Retina (tissue), 1 donor: ENCODE measurements at places on chromosomes 7 and 10.

- peak; percentile 46 for DNase-seq
These were observed 299.6 kb upstream of the SP4 start for GRCh38 chr7:21128062-21128817.

GRCh38 chr7:30931161-30931928 is 19.7 kb downstream of the AQP1 start:
- DNase-seq = no peak

DNA sequence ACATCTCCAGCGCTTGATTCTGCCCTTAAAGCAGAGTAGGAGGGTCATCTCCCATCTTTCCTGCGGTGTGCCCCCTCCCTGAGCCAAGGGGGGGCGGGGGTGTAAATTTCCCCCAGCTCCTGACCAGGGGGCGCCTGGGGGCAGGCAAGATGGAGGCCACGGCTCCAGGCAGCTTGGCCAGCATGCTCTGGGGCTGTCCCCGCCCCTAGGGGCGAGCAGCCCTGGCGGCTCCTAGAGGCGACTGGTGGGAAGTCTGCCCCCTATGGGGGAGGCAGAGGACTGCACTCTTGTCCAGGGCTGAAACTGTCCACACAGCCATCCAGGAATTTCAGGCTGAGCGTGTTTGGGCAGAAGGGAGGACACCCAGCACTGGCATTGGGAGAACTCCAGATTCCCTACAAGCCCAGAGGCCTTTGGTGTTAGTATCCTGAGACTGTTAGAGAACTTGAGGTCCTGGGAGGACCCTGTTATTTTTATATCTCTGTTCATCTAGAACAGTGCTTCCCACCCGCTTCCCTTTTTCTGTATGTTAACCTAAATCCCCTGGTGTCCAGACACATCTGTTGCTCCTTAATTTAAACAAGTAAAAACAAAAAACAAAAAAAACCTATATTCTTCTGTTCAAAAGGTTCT is 4.6 kb downstream of the STRA8 start:
- DNase-seq = no peak

DNA sequence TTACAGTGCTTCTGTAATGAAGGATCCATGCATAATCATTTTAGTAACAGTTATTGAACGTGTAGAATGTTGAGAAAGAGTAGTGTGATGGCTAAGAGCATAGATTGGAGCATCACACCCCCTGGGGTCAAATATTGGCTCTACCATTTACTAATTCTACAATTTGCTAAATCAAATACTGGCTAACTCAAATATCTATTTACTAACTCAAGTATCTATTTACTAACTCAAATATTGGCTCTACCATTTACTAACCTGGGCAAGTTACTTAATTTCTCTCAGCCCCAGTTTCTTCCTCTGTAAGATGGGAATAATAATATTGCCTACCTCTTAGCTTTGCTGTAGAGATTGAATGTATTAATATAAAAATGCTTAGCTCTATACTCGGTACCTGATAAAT is 64.0 kb downstream of the CDK14 start:
- DNase-seq = no peak

DNA sequence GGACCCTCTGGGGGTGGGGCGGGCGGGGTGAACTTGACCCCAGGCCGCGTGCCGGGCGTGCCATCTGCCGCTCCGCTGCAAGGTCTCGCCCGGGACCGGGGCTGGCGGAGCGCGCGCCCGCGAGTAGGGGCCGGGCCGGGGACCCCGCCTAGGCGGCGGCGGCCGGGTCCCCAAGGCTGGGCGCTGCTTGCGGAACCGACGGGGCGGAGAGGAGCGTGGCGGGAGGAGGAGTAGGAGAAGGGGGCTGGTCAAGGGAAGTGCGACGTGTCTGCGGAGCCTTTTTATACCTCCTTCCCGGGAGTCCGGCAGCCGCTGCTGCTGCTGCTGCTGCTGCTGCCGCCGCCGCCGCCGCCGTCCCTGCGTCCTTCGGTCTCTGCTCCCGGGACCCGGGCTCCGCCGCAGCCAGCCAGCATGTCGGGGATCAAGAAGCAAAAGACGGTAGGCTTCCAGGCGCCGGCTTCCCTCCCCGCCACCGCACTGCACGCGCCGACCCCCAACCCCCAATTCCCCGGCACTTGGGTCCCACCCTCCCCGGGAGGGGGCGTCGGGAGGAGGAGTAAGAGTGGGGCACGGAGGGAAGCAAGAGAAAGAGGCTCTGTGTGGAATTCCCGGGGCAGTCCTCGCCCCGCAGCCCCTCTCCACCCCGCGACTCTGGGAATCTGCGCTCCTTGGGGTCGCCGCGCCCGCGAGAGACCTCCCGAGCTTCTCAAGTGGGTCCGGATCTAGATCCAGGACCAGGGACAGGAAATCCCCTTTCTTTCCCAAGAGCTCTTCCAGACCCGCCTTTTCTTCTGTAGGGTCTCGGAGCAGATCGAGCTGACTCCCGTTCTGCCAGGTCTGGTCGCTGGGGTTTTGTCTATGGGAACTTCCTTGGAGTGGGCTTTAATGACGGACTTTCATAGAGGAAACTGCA is at the start of gene PAPSS2:
TSS of gene PAPSS2 (plus strand) at position 308 of the 913 bp plus-strand sequence. CDS start at position 412, 104 bp downstream.
- DNase-seq = peak; percentile 79

DNA sequence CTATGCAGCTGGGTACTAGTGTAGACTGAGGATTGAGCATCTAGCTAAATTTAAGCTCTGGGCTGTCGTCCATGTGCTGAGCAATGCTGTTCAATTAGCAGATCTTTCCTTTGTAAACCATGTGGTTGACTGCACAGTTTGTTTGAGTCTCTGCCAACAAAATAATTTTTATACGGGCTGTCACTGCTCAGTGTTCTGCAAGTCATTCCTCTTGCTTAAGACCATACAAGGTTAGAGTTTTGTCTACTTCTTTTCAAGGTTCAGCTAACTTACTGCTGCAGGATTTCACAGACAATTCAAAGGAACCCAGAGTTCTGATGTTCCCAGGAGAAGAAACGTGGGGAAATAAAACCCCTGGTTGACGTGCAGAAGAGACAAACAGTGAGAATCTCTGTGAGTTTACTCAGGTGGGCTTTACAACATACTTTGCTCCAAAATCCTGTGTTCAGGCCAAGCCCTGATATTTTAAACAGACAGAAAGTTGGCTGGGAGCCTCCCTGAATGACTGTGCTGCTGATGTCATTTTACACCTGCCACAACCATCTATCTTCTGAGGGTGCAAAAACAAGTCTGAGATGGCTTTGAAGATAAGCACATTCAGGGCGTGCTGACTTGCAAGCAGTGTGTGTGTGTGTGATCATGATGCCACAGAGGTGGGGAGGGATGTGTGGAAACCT is 177.1 kb upstream of the SVIL start:
- no peak for DNase-seq

GRCh38 chr10:43676331-43676730 is 27.6 kb upstream of the ZNF32 start:
- DNase-seq = no peak

DNA sequence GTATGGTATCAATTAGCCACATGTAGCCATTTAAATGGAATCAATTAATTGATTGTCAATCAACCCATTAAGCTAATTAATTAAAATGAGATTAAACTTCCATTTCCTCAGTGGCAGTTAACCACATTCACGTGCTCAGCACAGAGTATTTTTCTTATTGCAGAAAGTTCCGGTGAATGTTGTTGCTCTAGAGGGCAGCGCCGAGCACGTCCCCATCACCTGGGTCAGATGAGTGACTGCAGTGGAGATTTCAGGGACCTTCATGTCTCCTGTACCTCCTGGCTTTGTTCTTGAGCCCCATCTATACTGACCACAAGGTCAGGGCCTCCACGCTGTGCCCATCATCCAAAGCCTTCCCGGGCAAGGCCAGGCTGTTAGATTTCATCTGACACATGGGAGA is 168.8 kb upstream of the MKI67 start:
- no peak for DNase-seq

GRCh38 chr7:1513657-1514095 is 9.5 kb upstream of the INTS1 start:
- no peak for DNase-seq
